ENCODE measurements at places on chromosomes 2 and 18.

GRCh38 chr2:151437630-151438029 is 27.9 kb downstream of the RIF1 start:
- DNase-seq: no peak

GRCh38 chr18:51241226-51241625 is 43.7 kb upstream of the MEX3C start:
- DNase-seq: no peak

GRCh38 chr2:51638811-51639210 is 606.9 kb upstream of the NRXN1 start:
- DNase-seq: no peak

GRCh38 chr2:31511376-31511775 is 69.4 kb downstream of the SRD5A2 start:
- DNase-seq: no peak

DNA sequence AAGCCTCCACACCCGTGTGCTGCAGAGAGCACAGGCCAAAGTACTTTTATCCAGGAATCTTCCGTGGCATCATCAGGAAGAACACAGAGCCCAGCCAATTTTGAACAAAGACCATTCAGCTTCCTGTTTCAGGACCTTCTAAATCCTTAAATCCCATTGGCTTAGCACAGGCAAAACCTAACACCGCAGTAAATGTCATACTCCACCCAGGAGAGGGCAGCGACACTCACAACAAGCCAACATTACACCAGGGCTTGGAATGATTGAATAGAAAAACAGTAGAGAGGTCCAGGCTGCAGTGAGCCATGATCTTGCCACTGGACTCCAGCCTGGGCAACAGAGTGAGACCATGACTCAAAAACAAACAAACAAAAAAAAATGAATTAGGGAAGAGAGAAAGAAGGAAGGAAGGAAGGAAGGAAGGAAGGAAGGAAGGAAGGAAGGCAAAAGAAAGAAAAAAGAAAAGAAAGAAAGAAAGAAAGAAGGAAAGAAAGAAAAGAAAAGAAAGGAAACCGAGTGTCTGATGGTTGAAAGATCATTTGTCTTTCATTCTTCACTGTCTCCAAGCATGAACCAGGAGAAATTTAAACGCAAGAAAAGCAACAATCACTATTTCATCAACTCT is 144.6 kb upstream of the SATB2 start:
- DNase-seq: no peak

- no peak for DNase-seq
Observed at GRCh38 chr2:137857881-137858280, 106.4 kb upstream of the HNMT start.

DNA sequence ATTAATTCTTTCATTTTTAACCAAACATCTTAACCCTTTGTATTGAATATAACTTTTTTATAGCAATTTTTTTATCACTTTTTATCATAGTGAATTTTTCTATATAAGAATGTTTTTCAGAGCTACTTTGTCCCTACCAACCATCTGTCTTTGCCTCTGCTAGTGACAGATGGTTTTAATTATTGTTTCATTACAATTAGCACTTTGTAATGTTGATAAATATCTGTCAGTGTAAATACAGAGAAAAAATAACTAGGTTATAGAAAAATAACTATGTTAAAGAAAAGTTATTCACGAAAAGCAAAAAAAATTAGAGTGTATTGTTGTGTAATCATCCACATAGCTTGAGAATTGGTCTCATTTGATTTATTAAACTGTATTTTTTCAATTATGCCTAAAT is 91.0 kb upstream of the CDH19 start:
- no peak for DNase-seq

- DNase-seq: no peak
Observed at GRCh38 chr2:188601927-188602326, 310.3 kb downstream of the GULP1 start.

DNA sequence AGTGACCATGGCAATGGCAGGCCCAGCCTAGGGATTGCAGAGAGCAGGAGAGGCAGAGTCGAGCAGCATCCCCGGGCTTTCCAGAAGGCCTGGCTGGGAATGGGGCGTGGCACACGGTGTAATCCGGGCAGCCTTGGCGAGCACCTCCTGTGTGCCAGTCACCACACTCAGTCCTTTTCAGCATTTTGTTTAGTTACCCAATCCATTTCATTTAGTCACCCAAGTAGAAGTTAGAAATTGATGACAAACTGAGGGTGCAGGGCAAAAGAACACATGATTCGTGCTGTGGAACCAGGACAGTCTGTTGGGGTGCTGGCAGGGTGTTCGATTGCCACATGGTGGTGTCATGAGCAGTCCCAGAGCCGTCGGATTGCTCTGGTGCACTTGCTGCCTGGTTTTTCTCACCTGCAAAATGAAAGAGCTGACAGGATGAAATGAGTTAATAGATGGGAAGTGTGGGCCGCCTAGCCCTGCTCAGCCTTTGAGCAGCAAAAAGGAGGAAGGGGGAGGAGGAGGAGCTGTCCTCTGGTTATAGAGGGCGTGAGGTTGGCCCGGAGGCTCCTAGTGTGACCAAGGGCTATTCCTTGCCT is 299.4 kb downstream of the AGAP1 start:
- DNase-seq: no peak

DNA sequence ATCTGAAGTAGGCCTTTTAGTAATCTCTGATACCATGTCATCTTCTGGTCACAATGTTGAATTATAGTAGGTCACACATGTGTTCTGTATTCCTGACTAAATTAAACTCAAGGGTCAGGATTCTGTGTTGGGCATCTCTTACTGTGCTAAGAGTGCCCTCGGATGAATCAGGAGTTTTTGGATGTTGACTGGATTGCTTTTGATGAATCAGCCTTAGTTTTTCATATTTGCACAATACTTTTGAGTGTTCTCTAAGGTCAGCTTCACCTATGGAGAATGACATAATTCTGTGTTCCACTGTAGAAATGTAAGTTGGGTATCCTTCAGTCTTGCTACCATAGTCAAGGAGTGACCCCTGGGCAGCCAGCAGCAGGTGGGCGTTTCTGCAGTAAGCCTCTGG is 190.1 kb downstream of the PTPRM start:
- no peak for DNase-seq

DNA sequence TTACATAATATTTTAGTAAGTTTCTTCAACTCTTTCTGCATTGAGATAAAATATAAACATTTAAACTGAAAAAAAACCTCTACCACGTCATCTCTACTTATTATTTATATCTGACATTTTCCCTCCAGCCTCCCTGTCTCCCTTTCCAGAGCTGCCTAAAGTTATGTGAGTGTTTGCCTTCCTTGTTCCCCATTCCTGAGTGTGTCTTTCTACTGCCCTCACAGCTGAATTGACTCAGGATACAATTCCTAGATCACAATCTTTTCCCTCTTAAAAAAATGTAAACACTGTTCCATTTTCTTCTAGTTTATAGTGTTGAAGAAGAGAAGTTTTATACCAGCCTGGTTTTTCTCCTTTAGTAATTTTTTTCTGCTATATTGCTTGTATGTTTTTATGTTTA is 5.3 kb downstream of the TRPM8 start:
- no peak for DNase-seq

DNA sequence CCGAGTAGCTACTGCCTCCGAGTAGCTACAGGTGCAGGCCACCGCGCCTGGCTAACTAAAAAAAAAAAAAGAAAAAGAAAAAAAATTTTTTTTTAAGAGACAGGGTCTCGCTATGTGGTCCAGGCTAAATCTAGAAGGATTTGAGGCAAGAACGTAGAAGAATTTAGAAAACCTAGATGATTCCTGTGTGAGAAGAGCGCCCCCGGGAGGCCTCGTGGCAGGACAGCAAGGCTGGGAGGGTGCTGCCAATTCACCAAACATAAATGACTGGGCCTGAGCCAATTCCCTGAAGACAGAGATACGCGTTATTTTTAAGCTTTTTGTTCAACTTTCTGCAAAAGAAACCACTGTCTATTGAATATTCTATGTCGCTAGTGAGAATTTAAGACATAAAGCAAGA is 90.1 kb upstream of the TGFA start:
- peak; percentile 10 for DNase-seq

- no peak for DNase-seq
Observed at GRCh38 chr2:223669453-223670225, 67.5 kb upstream of the SCG2 start.

All from CD4-positive, alpha-beta memory T cell (primary cell).